T1000 (cell line): ENCODE measurements at places on chromosomes 5 and 9.

DNA sequence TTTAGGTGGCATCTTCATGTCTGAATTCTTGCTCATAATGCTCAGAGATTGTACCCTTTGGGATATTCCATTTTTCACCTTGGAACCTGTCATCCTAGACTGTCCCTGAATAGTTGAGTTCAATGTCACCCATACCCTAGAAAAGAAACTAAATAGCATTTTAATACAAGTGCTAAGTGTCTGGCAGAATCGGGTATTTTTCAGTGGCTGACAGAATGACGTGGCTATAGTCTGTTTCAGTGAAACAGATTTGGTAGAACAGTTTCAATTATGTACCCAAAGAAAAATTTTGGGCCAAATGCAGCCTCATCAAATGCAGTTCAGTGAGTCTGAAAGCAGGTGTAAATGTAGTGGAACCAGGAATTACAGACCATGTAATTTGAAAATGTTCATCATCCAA, 1041.2 kb downstream of the DTWD2 start:
- no peak for DNase-seq

- DNase-seq: no peak
These were observed 1.8 kb downstream of the LURAP1L start for GRCh38 chr9:12776513-12777055.

DNA sequence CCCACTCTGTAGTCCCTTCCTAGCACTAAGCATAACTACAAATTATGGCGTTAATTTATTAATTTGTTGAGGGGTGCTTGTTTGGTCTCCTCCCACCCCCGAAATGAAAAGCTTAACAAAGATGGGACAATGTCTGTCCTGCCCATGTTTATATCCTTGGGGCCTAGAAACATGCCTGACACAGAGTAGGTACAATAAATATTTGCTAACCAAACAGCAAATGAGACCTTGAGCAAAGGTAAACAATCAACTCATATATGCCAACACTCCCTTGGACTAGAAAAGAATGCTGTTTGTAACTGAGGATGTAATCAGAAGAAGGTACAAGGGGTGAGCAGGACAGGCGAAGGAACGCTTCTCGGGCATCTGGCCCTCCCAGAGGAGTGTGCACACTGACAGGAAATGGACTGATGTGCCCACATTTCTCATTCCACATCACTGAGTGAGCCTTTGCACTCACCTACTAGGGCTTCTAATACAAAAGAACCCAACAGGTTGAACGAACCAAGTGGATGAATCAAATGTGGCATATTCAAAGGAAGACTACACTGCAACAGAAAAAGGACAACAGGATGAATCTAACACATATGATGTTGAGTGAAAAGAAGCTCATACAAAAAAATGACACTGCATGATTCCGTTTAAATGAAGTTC, 66.8 kb downstream of the MED27 start:
- DNase-seq: no peak

GRCh38 chr9:90301277-90301653, 341.4 kb downstream of the DIRAS2 start:
- peak; percentile 77 for DNase-seq

GRCh38 chr9:16102154-16102553, 549.3 kb downstream of the CCDC171 start:
- DNase-seq: no peak

GRCh38 chr5:25552871-25553481, 908.2 kb upstream of the CDH10 start:
- no peak for DNase-seq

- no peak for DNase-seq
These were observed 42.4 kb upstream of the TMC1 start for GRCh38 chr9:72478966-72479365.

GRCh38 chr9:97855899-97856298, 2.9 kb downstream of the FOXE1 start:
- no peak for DNase-seq

GRCh38 chr5:148268566-148268965, at the start of gene SPINK13:
Gene SPINK13, plus strand, starts transcription at chr5:148268794. Its CDS starts 1,279 bp downstream, at chr5:148270073.
- DNase-seq: peak; percentile 49
